ENCODE measurements at places on chromosomes 3 and 15. TPM values are rescaled to one million over a fixed set of nuclear protein-coding genes. Genes with fewer than 3 reads are reported as not detected.

- DNase-seq, result no peak
These were observed 550.4 kb upstream of the SGO1 start for GRCh38 chr3:20736287-20736852.

- no peak for DNase-seq
These were observed 100.4 kb upstream of the NDN start for GRCh38 chr15:23787346-23788105.

GRCh38 chr3:115819785-115820384, 196.6 kb downstream of the GAP43 start:
- DNase-seq, result peak; percentile 88

ARNT2 gene
- 3.8 TPM for polyA plus RNA-seq

LTK gene
- 4.4 TPM for polyA plus RNA-seq

All from cardiac muscle cell (in vitro differentiated cells and primary cell).